C1 segment of cervical spinal cord (tissue), 14 donors: ENCODE measurements at places on chromosomes 1 and 21.

GRCh38 chr1:183824291-183824690 is 19.4 kb downstream of the RGL1 start:
- DNase-seq, result no peak

GRCh38 chr1:224192082-224192788 is 9.2 kb downstream of the DEGS1 start:
- DNase-seq, result no peak

DNA sequence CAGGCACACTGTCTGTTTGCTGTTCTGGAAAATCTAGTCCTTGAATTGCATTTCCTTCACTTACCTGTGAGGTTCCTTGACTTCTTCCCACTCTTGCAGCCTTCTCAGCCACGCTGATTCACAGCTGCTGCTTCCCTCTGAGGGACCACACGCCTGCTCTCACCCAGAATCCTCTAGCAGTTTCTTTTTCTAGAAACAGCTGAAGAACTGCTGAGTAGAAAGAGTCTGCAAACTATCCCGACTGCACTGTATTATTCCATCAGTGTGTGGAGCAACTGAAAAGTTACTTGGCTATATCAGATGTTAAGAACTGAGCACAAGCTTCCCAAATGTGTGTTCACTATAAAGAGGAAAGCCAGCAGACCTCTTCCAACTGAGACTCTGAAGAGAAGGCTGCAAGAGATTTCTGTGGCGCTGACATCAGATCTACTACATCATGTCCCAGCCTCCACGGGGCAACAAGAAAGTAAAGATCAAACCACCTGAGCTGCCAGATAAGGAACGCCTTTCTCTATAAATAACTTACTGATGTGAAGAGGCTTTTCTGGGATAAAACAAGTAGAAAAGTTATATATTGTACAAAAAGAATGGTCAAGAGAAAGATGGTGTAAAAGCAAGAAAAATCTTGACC is 226.6 kb downstream of the RERE start:
- DNase-seq, result no peak

GRCh38 chr1:4462831-4463484 is 191.5 kb upstream of the AJAP1 start:
- no peak for DNase-seq

DNA sequence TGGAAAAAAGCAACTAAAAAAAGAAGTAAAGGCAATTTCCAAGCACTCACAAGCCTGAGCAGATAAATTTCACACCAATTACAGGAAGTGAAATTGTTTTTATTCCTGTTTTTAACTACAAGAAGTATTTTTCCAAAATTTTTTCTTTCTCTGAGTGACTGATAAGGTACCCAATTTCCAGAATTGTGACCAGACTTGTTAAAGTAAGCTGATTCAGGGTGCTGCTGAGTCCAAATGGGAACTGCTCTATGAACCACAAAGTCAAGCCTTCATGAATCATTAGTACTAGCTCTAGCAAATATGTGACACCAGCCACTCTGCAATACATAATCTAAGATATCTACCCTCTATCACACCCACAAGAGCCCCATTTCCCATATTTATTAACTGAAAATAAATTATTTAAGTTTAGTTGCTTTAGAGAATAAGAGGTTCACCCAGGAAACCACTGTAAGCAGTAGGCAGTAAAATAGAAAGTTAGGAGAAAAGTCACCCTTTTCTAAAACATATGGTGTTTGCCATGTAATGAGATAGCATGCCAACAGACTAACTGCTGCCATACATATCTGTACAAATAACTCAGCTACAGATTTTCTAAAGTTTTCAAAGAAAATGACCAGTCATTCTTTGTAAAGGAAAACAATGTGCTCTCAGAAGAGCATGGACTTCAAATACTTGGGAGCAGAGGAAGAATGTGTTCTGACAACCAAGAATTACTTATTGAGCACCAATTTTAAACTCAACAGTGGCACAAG is 43.1 kb upstream of the TNFSF18 start:
- no peak for DNase-seq

DNA sequence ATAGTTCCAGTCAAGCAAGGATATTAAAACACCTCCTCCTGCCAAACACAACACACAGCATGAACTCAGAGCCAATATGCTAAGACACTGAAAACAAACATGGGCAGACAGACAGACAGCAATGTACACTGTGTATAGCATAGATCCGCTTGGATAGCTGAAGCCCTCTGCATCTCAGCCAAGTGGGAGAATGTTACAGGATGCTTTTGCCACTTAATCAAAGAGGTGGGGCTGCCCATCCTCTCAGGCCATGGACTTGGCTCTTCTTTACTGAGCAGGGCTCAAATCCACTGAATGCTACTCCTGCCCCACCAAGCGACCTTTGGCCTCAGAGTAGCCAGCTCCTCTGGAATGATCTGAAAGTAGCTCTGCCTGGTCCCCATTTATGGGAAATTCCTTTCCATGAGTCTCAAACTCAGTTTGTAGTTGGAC is 64.7 kb upstream of the NGF start:
- DNase-seq, result no peak

DNA sequence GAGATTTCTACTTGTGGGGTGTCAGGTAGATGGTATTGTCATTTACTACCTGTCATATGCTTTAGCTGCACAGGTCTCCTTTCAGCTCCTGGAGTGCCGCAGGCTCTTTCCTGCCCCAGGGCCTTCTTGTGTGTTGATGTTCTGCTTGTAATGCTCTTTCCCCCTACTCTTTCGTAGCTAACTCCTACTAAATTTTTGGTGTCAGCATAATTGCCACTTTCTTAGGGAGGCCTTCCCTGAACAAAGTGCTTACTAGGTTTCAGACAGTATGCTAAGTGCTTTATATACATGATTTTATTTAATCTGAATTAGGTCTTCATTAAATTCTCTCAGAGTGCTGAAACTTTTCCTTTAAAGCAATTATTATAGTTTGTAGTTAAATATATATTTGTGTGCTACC is 4.8 kb upstream of the THEM4 start:
- no peak for DNase-seq

- DNase-seq, result no peak
These were observed 83.7 kb downstream of the TNFSF18 start for GRCh38 chr1:172966844-172967540.

DNA sequence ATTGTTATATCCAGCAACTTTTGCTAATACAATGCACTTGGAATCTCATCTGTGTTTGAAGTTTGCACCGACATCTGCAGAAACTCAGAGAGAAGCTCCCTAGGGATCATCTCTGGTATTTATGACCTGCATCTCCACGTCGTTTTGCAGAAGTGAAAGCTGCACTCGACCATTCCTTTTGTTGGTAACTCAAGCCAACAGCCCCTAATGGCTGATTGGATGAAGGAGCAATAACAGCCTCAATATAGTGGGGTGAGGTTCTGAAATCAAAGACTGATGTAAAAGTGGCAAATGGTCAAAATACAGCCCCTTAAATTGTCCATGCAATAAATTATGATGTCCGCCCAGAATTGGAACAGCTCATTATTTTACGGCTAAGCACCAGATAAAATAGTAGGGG is 344.2 kb upstream of the KAZN start:
- DNase-seq, result no peak

DNA sequence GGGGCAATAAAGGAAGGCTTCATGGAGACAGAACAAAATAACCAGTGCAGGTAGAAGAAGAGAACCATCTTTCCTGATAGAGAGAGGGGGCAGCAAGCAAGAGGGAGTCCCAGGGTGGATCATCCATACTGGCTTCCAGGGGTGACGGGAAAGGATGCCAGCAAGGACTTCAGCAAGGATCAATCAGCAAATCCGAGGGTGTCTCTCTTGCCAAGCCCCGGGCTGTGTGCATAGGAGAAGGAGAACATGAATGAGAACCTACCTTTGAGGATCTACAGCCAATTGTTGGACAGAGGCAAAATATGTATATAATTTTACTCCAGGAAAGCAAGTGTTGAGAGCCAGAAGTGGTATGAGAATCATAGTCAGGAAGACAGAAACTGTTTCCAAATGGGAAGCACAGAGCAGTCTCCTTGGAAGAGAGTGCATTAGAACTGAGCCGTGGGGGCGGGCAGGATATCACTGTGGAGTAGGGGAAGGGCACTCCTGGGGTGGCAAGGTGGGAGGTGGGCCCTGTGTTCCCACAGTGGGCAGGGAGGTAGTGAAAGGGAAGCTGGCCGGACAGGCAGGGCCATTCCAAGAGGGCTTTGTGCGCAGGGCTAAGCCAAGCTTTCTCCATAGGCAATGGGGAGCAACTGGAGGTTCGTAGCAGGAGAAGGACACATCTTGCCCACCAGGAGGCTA is 1.1 kb upstream of the S100A9 start:
- DNase-seq, result no peak

GRCh38 chr1:16402742-16403141 is 34.5 kb downstream of the SPATA21 start:
- DNase-seq, result no peak

- no peak for DNase-seq
These were observed 369.4 kb upstream of the B3GALT2 start for GRCh38 chr1:193555662-193556441.

- DNase-seq, result peak; percentile 21
These were observed 141.4 kb downstream of the SMYD3 start for GRCh38 chr1:246365708-246366107.

GRCh38 chr1:65756616-65757015 is 36.1 kb upstream of the PDE4B start:
- no peak for DNase-seq

DNA sequence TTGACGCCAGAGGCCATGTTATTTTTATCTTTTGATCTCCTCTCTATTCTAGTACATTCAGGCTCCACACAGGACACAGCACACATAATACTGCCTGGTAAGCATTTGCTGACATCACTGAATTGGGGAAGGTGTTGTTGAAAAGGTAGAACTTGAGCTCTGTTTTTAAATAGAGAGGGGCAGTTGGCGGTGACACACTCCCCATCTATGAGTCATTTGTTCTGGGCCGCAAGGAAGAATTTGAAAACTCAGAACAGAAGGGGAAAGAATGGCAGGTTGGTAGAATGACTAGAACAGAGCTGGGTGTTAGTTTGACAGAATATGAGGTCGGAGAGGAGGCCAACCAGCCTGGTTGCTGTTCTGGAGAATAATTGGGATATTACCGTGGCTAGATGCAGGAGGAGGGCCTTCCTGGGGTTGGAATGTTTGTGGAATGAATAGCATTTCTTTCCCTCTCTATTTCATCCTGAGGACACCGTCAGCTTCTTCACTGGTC is 52.1 kb upstream of the ERRFI1 start:
- DNase-seq, result no peak

DNA sequence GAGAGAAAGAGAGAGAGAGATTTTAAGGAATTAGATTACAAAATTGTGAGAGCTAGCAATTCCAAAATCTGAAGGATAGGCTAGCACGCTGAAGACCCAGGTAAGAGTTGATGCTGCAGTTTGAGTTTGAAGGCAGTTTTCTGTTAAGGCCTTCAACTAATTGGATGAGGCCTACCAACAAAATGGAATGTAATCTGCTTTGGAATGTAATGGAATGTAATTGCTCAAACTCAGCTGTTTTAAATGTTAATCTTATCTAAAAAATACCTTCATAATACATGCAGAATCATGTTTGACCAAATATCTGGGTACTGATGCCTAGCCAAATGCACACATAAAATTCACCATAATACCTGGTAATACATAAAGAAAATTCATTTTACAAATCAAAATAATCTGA is 976.1 kb downstream of the LTN1 start:
- no peak for DNase-seq

DNA sequence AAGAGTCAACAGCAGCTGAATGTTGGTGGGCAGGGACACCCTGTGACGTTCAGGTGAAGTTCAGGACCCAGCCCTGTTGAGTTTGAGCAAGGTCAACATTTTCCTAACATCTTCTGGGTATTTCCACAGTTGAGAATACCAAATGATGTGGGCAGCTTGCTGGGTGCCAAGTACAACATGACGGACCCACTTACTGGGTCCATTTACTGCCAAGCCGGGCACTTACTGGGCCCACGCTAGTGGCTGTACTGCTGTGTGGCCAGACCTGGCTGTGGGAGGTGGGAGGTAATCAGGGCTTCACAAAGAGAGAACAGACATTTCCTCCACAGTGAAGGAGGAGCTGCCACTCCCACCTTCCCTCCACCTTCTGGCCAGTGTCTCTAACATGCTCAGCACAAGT is 99.2 kb downstream of the PSMG1 start:
- no peak for DNase-seq

DNA sequence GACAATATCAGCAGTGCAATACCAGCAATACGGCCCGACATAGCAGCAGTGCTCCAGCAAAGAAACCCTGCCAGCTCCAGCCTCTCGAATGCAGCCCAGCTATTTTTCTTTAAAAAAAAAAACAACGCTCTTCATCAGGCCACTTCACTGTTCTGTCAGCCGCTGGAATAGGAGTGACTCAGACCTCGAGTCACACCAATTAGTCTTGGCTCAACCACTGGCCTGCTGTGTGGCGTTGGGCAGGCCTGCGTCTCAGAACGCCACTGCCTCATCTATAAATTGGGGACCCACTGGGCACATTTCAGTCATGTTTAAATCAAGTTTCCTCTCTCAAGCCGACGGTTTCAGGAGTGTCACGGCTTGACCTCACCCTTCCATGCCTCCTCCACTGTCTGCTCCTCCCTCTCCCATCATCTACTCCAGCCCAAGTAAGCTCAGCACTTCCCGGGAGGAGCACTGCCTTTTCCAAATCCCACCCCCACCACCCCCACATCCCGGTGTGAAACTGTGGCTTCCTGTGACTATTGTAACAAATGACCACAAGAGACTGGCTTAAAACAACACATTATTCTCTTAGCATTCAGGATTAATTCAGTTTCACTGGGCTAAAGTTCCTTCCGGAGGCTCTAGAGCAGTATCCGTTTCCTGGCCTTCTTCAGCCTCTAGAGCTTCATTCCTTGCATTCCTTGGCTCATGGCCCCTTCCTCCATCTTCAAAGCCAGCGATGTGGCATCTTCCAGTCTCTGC is 71.9 kb upstream of the EFHD2 start:
- no peak for DNase-seq

DNA sequence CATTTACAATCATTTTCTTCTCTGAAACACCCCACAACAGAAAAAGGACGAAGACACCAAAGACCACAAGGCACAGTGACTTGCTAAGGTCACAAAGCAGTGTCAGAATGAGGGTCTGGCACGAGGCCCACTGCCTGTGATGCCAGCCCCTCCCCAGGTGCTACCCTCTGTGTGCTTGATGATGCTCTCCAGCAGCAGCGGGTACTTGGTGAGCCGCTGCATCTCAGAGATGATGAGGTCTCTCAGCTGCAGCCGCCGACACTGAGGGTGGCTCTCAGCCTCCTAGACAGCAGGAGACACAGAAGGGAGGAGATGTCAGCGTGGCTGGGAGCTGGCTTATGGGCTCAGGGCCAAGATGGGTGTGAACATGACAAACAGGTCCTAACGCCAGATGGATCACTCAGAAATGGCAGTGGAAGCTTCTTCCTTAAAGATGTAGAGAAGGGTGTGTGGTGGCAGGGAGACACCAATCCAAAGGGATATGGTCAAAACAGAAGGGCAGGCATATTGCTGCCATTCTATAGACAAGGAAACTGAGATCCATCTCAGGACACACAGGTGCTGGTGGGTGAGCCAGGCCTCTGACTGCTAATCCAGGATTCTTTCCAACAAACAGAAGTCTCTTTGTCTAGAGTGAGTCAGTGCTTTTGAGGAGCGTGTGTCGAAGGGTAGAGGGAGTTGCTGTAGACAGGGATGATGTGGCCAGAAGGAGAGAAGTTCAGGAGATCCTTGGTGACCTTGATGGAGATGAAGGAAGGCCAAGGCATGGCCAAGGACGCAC is 25.6 kb downstream of the LRRC71 start:
- no peak for DNase-seq
